CD4-positive, alpha-beta T cell treated with Interleukin-2 at 100 ng/mL for 4 hours (primary cell): ENCODE measurements at places on chromosomes 11 and 22.

DNA sequence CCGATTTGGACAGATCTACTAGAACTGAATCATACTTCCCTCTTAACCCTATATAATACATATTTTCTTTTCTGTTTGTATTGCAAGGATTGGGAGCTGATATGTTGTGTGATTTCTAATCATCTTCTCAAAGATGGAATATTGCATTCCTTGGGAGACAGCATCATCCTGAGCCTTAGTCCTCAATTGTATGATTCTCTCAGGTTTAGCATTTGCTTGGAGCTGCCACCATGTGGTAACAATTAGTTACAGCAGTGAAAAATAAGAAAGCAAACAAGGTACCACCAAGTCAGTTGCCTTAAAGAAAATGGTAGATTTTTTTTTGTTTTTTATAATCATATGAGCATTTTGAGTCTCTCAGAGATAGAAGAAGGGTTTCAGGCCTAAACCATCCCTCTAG lies 11.9 kb downstream of the SNX19 start:
- no peak for DNase-seq

DNA sequence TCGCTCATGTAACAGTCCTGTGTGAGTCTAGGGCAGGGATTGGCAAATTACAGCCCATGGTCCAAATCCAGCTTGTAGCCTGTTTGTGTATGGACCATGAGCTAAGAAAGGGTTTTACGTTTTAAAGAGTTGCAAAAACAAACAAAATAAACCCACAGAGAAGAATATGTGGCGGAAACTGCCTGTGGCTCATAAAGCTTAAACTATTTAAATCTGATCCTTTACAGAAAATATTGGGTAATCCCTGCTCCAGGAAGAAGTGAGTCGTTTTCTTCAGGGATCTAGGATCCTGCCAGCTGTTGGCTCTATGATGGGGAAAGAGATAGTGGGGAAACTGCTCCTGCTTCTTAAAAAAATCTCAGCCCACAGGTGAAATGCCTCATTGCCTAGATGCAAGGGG lies 3.4 kb upstream of the OR6Q1 start:
- DNase-seq, result no peak

DNA sequence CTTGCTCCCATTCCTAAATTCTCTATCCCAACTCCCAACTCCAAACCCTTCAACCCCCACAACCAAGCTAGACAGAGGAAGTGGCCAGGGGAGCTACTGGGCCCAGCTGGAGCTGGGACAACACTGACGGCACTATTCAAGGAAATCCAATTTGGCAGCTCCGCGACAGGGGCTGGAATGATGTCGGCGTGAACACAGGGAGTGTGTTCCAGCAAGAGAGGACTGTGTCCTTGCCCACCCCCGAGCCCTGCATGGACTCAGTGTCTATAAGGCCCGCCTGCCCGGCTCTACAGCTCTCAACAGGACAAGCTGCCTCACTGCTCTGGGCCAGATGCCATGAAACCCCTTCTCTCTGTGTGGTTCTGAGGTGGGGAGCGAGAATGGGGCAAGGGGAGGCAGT lies 11.3 kb downstream of the PCSK7 start:
- no peak for DNase-seq

DNA sequence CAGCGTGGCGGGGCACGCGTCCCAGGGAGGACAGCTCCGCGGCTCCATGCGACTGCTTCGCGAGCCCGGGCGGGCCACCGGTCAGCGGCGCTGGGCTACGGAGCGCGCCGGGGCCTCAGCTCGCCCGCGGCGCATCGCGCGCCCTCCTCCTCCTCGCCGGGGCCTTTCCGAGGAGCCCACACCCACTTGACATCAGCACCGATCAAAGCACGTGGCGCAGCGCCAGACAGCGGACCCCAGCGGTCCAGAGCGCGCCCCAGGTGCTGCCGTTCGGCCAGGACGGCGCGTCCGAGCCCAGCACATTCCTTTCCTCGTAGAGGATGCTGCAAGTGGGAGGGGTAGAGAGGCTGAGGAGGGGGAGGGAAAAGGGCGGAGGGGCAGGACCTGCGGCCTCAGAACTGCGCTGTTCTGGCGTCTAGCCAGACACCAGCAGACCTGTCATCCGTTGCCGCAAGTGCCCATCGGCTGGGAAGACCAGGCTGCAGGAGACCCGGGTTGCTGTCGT lies 88.6 kb downstream of the PLEKHA7 start:
- no peak for DNase-seq

GRCh38 chr11:109140857-109141515 lies 281.0 kb upstream of the C11orf87 start:
- DNase-seq, result no peak

DNA sequence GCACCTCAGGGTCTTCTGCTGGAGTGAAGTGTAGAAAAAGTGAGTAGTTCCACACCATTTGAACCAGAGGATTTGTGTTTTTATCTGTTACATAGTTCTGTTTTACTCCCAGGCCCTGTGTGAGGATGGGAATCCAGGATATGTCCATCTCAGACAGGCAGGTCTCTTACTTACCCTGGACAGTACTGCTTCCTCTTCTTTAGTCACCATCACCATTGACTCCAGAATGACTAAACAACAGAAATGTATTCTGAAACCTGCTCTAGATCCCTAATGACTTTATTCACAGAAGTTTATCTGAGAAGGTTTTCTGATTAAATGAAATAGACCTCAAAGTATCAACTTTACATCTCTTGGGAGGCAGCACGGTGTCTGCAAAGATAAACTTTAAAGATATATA lies 33.6 kb downstream of the CYP2R1 start:
- DNase-seq, result no peak

DNA sequence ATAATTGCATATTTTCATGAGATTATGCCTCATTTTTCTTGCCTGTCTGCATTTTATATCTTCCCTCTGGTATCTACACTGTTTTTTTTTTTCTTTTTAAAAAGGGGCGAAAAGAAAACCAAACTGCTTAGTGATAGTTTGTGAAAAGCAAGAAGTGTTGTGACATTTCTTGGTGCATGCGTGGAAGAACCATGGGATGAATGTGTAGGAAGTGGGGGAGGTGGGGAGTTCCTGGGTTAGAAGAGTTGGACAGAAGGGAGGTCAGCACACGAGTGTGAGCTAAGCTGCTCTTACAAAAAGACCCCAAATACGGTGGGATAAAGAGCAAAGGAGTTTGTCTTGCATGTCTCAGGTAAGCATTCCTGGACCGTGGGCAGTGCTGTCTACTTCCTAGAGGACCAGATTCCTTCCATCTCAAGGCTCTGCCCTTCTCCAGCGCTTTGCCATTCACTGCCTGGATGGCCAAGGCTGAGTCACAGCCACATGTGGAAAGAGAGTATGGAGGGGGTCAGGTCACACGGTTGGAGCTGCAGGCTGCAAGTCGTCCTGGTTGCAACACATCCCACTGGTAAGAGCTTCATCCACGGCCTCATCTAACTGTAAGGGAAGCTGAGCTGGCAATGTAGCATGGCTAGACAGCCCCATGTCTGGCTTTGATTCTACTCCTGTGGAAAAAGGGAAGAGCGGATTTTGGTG lies 300.6 kb downstream of the DDX10 start:
- DNase-seq, result no peak

GRCh38 chr22:45563362-45564040 lies 60.8 kb downstream of the FBLN1 start:
- no peak for DNase-seq

GRCh38 chr11:12303421-12304149 lies 73.8 kb upstream of the PARVA start:
- DNase-seq, result no peak
